ENCODE measurements at places on chromosomes 13 and 19.

DNA sequence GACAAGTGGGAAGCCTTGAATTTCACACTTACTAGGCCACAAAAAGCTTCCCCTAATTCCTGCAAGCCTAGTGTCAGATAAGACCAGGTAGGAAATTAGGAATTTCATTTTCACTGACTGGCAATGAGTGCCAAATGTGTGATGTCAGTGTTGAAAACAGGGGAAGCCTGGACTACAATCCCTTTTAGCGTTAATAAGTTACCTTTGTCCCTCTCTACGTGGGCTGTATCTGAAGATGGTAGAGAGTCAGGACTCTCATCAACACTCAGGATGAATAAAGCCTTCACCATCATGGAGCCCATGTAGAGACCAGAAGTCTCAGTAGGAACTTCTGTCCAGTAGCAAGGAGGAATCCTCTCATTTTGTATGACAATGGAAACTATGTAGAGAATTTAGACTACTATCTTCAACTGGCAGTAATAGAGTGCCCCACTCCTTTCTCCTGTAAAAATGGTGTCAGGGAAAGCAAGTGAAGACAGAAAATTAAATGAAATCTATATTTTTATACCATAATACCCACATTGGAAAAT, 324.1 kb upstream of the KLHL1 start:
- DNase-seq, result no peak

GRCh38 chr13:70380809-70381208, 272.6 kb upstream of the KLHL1 start:
- DNase-seq, result no peak

DNA sequence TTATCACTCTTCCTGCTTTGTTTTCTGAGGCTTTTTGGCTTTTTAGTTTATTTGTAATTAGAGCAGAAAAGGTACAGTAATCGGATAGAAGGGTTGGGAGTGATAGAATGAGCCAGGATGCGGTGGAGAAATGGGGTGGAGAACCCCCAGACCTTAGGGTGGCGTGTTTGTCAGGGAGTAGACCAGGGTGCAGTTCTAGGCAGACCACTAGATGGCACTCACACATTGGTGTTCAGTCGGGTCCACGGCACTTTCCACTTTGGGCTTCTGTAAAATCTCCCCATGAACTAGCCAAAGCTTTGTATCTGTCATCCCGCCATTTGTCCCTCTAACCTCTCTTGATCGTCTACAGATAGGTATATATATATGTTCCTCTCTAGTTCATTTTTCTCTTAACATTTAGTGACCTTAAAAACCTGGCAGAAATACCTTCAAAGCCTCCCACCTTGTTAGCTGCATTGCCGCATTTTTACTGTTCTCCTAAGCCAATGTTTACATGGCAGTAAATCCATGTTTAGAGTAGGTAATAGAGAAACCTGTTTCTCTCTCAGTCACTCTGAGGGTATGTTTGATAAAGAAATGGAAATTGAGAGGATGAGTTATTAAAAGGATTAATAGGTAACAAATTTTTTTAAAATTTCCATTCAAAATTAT, 154.9 kb downstream of the TM9SF2 start:
- peak; percentile 79 for DNase-seq

- DNase-seq, result no peak
These were observed 237.3 kb upstream of the GPC6 start for GRCh38 chr13:92989301-92989700.

GRCh38 chr19:18438331-18439024, 545 bp upstream of the ISYNA1 start:
- DNase-seq, result peak; percentile 46

- no peak for DNase-seq
These were observed 1261.0 kb upstream of the SLC10A2 start for GRCh38 chr13:104327211-104327610.

- no peak for DNase-seq
These were observed 7.4 kb downstream of the ZNF223 start for GRCh38 chr19:44059229-44059628.

DNA sequence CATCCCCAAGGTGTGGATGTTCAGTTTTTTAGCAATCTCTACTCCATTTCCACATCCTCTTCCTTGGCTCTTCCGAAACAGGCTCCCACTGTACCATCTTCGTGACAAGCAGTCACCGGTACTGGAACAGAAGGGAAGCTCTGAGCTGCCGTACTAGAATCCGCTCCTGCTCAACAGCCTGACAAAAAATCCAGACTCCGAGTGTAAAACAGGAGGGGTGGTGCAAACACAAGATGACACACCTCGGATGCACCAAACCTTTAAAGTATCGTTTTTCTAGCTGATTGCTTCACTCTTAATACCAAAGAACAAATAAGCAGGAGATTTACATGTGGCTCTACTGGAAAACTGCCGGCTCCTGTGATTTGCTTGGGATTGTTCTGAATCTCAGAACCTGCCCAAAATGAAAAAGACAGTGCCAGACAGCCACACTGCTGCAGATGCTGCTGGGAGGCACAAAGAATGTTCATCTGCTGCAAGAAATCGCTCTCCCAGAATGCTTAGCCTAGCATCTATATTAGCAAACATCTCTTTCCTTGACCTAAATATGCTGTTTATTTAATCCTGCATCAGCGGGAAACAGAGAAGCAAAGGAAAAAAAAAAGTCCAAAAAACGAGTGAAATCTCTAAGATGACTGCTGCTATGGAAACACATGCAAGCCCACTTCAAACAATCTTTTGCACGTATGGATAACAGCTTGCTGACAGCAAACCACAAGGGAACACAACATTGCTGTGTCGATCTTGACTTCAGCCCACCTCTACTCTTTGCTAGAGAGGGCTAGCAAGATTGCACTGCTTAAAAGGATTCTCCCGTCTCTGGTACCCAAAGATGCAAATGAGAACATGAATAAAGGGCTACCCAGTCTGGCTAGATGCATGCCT, 38.0 kb upstream of the DOCK9 start:
- no peak for DNase-seq

GRCh38 chr13:92418818-92419412, 807.7 kb upstream of the GPC6 start:
- no peak for DNase-seq

DNA sequence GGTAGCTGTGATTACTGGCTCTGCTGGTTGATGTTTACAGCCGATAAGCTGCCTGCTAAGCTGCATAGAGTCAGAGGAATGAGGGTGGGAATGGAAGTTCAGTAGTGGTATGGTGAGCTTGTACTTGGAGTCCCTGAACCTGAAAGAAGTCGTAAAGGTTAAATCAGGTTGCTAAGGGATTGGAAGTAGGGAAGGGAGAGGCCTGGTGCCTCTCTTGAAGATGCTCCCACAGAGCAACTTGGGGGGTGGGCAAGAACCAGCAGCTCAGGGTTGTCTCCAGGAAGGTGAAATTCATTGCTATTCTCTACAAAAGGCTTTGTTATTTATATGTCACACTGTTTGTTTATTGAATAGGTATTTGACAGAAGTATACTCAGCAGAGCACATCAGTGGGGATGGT, 73.8 kb upstream of the OLFM4 start:
- no peak for DNase-seq

DNA sequence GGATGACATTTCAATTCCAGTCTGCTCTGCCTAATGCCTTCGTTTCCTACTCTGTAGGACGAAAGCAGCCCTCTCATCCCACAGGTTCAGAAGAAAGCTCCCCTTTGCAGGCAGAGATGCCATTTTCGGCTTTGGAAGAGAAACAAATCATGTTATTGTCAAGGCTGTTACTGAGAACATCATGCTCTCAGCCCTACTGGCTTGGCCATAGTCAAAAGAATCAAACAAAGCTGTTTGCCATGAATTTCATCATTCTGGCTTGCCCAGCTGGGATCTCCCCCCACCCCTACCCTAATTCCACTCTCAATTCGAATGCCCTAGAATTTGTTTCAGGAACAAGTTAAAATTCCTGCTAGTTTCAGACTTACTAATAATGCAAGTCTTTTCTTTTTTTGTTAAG, 162.3 kb upstream of the SERP2 start:
- peak; percentile 47 for DNase-seq

DNA sequence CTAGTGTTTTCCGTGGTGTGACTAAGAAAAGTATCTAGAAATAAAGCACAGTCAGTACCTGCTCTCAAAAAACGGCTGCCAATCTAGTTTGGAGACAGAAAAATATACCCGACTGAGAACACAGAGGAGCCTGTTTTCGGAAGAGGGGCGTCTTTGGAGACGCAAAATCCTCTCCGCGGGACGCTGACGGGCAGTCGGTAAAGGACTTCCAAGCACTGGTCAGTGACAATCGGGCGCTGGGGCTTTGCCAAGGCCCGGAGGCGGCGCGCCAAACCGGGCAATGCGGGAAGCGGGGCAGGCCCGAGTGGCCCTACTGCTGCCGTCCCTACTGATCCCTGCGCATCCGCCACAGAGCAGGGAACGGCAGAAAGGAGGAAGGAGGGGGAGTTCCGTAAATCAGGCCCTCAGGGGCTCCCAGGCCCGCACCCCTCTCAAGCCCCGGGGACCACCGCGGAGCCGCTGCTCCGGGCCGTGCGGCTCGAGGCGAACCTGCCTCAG, 588 bp upstream of the DPY19L3 start:
- DNase-seq, result peak; percentile 38

GRCh38 chr19:17468302-17469091, 1.8 kb upstream of the SLC27A1 start:
- peak; percentile 47 for DNase-seq

GRCh38 chr19:1873524-1874473, 10.4 kb upstream of the KLF16 start:
- DNase-seq, result peak; percentile 42

DNA sequence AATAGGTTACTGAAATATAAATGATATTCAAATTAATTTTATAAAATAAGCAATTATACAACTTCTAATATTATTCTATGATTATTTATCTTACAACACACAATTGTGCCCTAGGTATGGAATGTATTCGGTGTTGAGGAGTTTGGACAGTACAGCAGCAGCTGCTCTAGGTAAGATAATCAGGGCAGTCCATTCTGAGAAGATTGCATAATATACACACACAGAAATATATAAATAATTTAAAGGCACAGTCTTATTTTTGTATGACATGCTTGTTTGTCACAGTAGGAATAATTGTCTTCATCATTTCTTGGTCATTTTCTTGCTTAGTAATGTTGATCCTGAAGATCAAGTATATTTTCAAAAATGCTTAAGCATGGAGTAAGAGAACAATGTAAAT, 849.4 kb upstream of the MIR17HG start:
- DNase-seq, result no peak

- no peak for DNase-seq
These were observed 6.2 kb upstream of the DZIP1 start for GRCh38 chr13:95650696-95651095.

DNA sequence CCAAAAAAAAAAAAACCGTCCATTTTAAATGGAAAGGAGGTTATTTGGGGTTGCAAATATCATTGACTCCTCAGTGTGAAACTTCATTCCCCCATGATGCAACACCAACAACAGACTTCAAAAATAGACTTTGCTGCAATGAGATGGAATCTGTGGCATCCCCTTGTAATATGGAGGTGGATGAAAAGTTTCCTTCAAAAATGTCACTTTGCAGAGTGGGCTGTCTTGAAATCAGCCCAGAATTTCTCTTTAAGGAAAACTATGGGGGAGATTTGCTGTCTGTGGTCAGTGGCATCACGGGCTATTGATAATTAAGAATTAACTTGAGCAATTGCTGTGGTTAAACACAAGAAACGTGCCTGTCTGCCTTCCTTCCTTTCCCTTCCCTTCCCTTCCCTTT, 1.5 kb downstream of the GPR18 start:
- DNase-seq, result peak; percentile 40

- peak; percentile 75 for DNase-seq
These were observed 154.2 kb upstream of the MAB21L1 start for GRCh38 chr13:35630551-35631275.

DNA sequence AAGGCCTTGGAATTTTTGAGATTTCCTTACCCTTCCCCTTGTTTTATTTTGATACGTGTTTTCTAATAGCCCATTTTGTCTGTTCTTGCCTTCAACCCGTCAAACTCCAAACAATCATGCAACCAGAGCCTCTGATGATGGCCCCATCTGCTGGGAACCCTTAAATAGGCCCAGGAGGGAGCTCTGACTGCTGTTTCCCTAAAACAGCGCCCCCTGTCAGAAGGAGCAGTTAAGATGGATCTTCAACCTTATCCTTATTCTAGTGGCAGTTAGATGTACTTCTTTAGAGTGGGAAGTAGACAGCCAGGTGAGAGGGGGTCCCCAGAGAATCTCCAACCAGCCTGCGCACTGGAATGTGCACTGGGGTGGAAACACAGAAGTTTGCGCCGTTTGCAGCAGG, 1031.0 kb upstream of the PCDH9 start:
- no peak for DNase-seq

GRCh38 chr13:32378012-32378411, 49.9 kb downstream of the N4BP2L1 start:
- peak; percentile 14 for DNase-seq

GRCh38 chr13:101917833-101918661, 465.6 kb downstream of the ITGBL1 start:
- DNase-seq, result no peak

DNA sequence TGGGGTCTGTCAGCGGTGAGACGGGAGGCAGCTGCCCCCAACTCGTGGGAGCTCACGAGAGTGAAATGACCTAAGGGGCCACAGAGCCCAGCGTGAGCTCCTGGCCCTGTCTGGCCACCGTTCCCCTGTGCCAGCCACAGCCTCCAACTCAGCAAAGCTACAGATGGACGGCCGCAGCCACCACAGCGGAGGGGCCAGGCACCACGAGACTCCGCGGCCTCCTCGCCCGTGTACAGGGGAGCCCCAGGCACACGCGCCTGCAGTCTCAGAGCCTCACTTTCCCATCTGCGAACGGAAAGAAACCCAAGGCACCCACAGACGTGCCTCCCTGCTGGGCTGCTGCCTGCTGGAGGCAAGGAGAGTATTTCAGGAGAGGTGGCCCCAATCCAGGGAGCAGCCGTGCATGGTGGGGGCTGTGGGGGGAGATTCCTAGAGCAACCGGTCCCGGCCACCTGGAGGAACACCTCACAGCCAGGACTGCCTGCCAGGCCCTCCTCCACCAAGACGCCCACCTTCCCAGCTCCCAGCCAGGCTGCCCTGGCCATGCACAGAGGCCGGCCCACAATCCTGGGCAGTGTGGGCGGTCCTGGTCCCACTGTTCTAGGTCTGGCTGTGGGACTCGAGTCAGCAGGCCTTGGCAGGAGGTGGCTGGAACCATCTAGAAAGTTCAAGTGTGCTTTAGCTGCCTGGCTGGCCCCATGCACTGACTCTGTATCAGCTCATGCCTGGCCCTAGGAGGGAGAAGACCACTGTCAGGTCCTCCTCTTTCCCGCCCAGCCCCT, 1.9 kb downstream of the MKNK2 start:
- DNase-seq, result no peak

DNA sequence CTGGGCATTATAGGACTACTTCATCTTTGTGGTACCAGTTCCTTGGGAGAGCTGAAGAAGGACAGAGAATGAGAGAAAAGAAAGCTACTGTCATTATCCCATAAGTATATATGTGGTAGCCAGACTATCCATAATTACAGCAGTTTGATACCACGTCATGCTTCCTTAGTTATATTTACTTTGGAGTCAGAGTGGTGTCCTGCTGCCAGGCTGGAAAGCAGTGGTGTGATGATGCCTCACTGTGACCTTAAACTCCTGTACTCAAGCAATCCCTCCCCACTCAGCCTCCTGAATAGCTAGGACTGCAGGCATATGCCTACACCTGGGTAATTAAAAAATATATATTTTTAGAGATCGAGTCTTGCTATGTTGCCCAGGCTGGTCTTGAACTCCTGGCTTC, 57.8 kb downstream of the WTIP start:
- DNase-seq, result no peak

Measured in fibroblast of the aortic adventitia (primary cell).